ENCODE measurements at places on chromosomes 2 and 18.
A peak's percentile ranks its signal among the peaks of the same experiment; 100 is the strongest.

GRCh38 chr2:122249673-122250072 lies 494.2 kb downstream of the TSN start:
- no peak for DNase-seq

DNA sequence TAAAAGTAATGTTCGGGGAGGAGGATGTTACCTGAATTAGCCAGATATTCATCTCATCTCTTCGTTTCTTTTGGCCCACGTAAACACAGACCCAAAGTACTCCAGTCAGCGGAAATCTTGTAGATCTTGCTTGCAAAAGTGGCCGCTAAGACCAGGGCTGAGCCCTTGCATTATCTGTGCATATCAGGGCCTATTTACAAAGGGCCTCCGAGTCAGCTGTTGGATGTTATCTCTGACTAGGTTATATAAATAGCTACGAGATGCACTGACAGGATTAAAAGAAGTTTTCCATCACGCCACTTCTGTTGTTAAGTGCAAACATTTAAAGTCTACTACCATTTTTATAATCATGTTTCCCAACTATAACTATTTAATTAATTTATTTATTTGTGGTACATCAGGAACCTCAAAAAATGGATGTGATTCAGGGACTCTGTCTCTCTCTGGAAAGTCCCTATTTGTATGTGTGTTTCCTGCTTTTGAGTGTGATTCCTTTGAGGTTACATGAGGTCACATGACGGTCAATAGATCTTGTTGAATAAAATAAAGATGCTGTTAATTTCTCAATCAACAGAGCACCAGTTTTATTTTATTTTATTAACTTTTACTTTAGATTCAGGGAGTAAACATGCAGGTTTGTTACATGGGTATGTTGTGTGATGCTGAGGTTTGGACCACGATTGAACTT lies 46.8 kb upstream of the MBOAT2 start:
- no peak for DNase-seq

DNA sequence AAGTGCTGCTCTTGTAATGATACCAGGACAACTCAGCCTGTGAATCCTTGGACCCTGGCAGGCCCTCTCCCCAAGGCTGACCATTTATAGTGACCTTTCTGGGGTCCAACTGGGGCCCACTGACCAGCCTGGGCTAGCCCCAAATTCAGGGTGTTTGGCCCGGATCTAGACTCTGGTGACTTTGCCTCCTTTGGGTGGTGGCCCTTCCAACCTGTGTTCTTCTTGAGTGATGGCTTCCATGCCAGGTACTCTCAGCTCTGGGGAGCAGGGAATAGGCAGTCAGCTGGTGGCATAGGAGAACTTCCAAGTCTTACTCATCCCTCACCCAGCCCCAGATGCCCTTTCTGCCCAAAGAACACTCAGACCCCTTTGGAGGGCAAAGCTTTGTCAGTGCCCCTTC lies 10.3 kb downstream of the MYO7B start:
- no peak for DNase-seq

DNA sequence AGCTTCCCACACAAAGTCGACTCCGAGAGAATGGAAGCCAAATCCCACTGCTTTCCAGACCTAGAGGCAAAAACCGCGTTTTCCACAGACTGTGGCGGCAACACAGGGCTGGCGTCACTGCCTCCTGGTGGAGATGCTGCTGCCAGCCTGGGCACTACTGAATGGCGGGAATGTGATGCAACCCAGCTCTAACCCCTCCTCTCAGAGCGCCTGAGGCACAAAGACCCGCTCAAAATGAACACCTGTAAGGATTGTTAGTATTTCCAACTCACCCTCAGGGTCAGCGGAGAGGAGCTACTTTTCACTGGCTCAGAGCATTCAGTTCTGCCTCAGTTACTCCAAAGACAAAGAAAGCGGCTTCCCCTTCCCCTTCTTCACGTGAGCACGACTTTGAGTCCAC lies 548.0 kb upstream of the SALL3 start:
- DNase-seq: no peak

- no peak for DNase-seq
These were observed 146.1 kb downstream of the ERBB4 start for GRCh38 chr2:212392544-212392943.

GRCh38 chr2:154133823-154134222 lies 262.1 kb downstream of the GALNT13 start:
- no peak for DNase-seq

GRCh38 chr18:77654302-77654701 lies 404.7 kb downstream of the GALR1 start:
- no peak for DNase-seq

DNA sequence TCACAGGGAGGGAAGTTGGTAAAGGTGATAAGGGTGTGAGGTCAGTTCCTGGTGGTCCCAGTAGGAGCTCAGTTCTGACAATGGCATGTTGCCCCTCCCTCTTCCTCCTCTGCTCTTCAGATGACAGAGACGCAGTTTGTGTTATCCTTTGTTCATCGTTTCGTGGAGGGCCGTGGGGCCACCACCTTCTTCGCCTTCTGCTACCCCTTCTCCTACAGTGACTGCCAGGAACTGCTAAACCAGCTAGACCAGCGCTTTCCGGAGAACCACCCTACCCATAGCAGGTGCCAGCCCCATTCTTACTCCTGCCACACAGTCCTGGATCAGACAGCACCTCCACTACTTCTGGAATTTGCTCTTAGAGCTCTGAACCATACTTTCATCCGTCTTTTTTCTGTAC lies 2.3 kb downstream of the AGBL5 start:
- no peak for DNase-seq

DNA sequence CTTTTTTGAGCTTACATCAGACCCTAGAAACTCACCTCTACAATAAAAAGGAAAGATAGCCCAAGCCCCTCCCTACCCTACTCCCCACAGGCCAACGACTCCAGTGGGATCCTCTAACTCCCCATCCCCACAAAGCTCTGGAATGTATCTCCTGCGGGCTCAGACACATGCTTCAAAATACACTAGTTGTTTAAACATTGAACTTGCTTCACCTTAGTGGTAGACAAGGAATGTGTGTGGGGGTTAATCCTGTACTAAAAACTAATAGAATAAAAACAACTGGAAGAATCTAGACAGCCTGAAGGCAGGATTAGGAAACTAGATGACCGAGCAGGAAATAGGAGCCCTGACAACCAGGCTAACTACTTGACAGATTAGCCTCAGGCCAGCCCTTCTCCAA lies 211.5 kb downstream of the SUCLG1 start:
- no peak for DNase-seq

- no peak for DNase-seq
These were observed 10.6 kb downstream of the IL1F10 start for GRCh38 chr2:113078350-113078839.

GRCh38 chr2:129880309-129880708 lies 99.2 kb upstream of the RAB6C start:
- DNase-seq: no peak

DNA sequence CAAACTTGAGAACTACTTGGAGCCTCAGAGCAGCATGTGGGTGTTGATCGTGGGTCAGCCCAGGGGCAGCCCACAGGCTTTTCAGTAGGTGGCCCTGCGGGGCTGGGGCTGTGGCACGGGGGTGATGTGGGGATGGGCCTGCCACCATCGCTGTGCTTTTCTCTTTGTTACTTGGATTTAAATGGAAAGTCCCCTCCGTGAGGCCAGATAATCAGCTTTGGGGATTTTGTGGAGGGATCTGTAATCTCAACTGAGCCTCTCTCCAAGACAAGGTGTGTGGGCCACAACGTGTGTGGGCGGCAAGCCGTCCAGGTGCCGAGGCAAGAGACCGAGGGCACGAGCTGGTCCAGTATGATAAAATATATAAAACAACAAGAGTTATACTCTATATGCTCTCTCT lies 16.7 kb downstream of the COLEC11 start:
- DNase-seq: no peak

GRCh38 chr2:115183144-115183543 lies 740.7 kb downstream of the DPP10 start:
- no peak for DNase-seq

DNA sequence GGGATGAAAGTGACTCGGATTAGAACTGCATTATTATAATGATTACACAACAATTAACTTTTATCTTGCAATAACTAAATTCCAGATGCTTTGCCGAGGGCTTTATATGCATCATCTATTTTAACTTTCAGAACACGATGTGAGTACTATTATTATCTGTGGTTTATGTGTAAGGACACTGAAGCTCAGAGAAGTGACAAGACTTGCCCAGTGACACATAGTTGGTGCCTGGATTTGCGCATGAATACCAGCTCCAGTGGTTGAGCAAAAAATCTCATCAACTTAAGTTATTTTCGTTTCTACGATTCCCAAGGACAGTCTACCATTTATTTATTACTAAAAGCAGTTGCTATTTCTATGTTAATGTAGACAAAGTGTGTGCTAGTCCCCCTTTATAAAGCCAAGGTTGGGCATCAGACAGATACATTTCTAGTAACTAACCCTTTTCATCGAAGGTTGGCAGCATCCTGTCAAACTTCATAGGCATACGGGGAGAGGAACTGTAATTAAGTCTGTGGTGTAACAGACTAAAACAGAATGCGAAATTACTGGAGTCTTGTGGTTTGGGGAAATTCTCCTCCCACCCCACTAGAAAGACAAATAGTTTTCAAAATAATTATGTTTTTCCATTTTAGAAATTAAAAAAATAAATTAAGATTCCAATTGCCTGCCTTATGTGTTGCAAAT lies 73.2 kb upstream of the BOD1L2 start:
- no peak for DNase-seq

GRCh38 chr2:9638532-9638931 lies 7.7 kb upstream of the YWHAQ start:
- DNase-seq: no peak

- no peak for DNase-seq
These were observed 58.3 kb downstream of the FEZ2 start for GRCh38 chr2:36539631-36540030.

- no peak for DNase-seq
These were observed 238.8 kb downstream of the MBD5 start for GRCh38 chr2:148259674-148260073.

GRCh38 chr2:10278029-10278762 lies 24.5 kb upstream of the HPCAL1 start:
- DNase-seq: no peak

DNA sequence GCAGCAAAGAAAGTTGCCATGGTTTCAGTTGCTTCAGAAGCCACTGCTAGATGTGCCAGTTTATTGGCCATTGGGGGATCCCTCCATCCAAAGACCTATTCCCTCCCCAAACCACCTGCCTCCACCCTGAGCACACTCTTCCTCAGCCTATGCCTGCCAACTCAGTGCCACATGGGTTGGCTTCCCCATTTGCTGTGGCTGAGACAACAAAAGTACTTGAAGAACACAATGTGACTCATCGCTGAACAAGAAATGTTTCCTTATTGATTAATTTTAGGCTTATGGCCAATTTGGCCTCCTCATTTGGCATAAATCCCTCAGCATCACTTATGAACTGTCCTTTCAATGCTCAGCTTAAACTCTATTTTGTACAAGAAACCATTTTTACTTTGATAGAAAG lies 215.9 kb downstream of the TMEM247 start:
- no peak for DNase-seq

DNA sequence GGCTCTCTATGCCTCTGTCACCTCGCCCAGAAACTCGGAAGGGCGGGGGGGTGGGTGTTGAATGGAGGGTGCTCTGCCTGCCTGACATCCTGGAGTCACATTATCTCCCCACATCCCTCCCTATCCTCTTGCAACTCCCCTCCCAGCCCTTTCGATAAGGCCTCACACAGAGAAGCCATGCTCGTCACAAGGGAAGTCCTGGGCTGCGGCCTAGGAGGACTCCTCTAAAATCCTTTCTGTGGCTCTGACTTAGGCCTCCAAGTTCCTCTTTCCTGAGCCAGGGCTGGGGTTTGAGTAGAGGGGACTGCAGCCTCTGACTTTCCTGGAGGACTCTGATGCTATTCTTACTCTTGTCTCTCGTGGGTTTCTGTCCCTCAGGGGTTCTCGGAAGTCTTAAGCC lies 75.0 kb upstream of the PKDCC start:
- no peak for DNase-seq

- no peak for DNase-seq
These were observed 59.9 kb upstream of the DNER start for GRCh38 chr2:229774237-229774636.

- no peak for DNase-seq
These were observed 464.4 kb downstream of the PTPRM start for GRCh38 chr18:8031496-8031895.

- DNase-seq: no peak
These were observed 20.0 kb upstream of the KYNU start for GRCh38 chr2:142857256-142858164.

DNA sequence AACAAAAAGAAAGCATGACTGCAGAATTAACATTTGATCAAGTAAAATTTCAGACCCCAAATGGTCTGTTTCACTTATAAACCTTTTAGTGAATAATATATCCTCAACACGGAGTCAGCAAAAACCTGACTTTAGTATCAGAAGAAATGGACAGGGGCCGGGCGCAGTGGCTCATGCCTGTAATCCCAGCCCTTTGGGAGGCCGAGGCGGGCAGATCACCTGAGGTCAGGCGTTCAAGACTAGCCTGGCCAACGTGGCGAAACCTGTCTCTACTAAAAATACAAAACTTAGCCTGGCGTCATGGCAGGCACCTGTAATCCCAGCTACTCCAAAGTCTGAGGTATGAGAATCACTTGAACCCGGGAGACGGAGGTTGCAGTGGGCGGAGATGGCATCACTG lies 3.0 kb downstream of the OR6B3 start:
- no peak for DNase-seq

DNA sequence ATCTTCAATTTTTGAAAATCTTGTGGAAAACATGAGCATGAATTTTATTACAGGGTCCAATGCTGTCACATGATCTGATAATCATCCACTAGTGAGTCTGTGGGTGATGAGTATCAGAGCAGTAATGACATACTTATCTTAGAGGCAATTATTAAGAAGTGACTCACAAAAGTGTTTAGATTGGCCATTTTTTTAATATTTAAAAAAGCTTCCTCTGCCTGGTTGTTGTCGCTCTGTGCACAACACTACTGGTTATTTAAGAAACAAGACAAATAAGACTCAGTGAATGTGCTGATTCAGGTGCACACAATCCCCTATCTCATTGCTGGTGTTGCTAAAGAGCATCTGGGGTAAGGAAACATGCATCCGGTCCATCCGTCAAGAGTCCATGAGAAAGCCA lies 665.8 kb upstream of the ZEB2 start:
- no peak for DNase-seq

DNA sequence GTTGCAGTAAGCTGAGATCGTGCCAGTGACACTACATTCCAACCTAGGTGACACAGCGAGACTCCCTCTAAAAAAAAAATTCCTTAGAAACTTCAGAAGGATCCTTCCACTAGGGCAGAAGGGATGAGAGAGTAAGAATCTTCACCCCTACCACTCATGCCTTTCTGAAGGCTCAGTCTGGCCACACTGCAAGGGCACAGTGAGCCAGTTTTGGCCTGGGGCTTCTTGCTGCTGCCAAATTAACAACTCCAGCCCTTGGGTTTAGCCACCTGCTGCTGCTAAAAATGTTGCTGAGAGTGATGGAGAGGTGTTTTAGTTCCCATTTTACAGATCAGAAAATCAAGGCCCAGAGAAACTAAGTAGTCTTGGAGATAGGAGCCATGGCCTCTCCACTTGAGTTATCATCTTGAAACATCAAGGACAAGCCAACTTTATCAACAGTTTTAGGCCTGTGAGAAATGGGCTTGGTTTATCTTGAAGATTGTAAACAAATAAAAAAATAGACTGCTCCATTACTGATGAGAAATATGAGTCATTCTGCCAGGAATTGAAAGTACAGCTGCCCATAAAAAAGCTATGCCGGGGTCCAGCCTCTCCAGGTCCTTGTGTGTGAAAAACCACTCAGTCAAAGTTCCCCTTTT lies 31.9 kb upstream of the CASP8 start:
- DNase-seq: no peak

GRCh38 chr2:233053928-233054784 lies 6.0 kb upstream of the INPP5D start:
- peak; percentile 71 for DNase-seq

Measured in stimulated activated CD8-positive, alpha-beta memory T cell treated with anti-CD3 and anti-CD28 coated beads, Interleukin-2, amount 100 ng/mL, for 48 hours (primary cell).